Pancreas (tissue), 10 donors: ENCODE measurements at places on chromosomes 12 and 14.

- DNase-seq = peak; percentile 88
Measured at GRCh38 chr12:122888232-122888752, 7.6 kb downstream of the VPS37B start.

DNA sequence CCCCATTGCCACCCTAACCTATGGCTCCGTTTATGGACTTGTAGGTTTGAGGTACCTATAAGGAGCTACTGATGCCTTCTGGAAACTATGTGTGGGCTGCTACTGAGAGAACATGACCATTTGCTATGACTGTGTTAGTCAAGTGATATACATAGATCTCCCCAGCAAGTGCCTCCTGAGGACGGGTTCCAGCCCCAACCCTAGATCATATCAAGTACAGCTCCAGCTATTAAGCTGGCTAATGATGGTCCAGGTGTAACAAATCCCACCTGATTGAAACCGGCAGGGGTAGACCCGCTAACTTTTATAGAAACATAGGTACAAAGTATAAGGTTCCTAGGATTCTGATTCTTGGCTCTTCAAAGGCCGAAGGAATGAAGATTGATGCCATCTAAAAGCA, 23.7 kb downstream of the NINJ2 start:
- DNase-seq = no peak

DNA sequence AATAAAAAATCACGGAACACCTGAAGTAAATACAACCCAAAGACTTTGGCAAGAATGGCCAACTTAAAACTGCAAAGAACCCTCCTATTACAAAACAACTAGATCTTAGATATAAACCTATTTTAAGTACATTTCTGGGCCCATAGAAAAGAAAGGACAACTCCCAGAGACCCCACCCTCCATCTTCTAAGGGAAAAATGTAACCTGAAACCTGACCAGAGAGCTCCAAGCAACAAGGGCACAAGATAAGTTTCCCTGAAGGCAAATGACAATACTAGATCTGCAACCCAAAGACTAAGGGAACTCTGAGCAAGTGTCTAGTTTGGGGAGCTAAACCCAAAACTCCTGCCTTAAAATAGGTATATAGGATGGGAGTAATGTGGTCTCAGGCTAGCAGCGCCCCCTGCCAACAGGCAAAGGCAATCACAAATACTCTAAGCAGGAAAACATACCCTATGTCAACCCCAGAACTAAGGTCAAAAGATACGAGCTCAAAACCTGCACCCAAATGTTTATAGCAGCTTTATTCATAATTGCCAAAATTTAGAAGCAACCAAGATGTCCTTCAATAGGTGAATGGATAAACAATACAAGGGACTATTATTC, 218.9 kb downstream of the ITPR2 start:
- no peak for DNase-seq

GRCh38 chr14:96962337-96962736, 165.2 kb downstream of the VRK1 start:
- DNase-seq = no peak

- DNase-seq = no peak
Measured at GRCh38 chr12:110371408-110372055, 32.0 kb downstream of the ANAPC7 start.

DNA sequence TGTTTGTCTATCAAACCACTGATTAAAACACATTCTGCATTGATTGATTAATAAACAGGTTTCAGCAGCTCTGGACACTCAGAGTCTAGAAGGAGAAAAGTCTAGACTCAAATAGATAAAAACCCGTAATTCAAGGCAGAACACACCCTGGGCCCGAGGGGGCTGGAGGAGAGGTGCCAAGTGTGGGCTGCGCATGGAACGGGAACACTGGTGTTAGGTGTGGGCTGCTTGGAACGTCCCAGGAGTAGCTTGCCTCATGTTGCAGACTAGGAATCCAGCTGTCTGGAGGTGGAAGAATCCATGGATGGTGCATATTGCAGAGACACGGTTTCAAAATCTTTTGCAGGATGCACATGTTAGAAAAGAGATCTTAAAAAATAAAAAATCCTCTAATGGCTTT, 223.0 kb downstream of the APAF1 start:
- DNase-seq = no peak
